ENCODE measurements at places on chromosomes 3 and 15.

- DNase-seq, result no peak
Observed at GRCh38 chr15:81339321-81339720, 15.4 kb upstream of the STARD5 start.

DNA sequence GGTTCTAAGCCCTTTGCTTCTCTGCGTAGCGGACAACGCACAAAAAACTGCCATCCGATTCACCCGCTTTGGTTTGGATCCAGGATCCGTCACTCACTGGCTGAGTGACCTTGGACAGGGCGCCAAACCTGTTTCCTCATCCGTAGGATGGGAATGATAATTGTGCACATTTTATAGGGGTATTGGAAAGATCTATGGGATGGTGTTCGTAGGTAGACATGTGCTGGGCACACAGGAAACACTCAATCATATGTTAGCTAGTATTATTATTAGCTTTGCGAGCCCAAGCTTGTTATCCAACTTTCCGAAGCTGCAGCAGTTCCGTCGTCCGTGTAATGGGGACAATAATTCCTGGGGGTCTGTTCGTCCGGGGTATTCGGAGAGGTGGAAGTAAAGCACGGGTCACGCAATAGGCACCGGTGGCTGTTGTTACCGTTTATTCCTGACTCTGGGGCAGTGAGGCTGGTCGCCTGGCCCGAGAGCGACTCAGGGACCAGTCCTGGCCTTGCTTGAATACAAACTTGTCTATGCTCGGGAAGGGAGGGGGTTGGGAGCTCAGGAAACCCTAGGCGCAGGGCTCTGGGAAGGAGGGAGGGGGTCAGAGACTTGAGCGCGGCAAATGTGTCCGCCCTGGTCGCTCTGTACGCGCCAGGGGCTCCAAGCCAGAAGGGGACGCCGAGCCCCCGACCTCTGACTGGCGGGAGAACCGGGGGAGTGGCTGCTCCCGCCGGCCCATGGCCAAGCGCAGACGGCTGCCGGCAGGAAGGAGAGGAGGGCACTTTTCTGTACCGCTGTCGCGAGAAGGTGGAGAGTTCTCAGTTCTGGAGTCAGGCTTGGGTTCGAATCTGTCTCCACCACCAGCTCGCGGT lies 1.3 kb downstream of the SPSB4 start:
- DNase-seq, result no peak

- no peak for DNase-seq
Observed at GRCh38 chr3:136844724-136845123, 17.3 kb upstream of the NCK1 start.

DNA sequence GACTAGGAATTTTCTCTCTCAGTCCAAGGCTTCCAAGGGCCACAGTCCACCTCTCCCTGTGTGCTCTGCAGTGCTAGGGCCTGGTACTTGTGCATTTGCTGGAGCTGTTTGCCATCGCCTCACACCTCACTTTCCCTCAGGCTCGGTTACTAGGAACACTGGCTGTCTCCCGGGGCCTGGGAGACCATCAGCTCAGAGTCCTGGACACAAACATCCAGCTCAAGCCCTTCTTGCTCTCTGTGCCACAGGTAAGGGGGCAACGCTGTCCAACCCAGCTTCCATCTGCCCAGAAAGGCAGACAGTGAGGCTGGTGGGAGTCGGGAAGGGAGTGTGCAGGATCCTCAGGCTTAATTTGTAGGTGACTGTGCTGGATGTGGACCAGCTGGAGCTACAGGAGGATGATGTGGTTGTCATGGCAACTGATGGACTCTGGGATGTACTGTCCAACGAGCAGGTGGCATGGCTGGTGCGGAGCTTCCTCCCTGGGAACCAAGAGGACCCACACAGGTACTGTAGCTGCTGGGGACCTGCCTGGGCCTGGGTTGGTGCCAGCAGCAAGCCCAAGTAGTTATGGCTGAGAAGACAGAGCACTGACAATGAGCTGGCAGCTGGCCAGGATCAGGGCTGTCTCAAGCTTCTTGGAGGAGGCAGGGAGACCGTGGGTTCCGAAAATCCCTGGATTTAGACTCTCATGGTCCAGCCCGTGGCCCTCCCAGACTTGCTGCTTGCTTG lies 3.4 kb downstream of the PPM1M start:
- no peak for DNase-seq

- DNase-seq, result no peak
Observed at GRCh38 chr3:100865442-100865841, 127.8 kb downstream of the ABI3BP start.

DNA sequence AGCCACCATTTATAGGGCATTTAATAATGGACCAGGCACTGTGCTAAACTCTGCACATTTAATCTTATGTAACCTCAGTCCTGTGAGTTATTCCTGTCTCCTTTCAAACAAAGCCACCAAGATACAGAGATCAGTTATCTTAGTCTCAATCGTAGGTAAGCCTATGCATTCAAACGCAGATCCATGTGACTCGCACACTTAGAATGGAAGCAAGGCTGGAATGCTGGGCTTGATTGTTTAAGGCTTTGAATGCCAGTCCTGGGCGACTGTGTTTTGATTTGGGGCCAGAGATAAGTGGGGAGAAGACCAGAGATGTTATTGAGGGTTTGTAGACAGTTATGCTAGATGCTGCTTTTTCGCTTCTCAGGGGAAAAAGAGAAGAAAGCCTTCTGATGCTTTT lies 22.2 kb downstream of the MED12L start:
- DNase-seq, result no peak

DNA sequence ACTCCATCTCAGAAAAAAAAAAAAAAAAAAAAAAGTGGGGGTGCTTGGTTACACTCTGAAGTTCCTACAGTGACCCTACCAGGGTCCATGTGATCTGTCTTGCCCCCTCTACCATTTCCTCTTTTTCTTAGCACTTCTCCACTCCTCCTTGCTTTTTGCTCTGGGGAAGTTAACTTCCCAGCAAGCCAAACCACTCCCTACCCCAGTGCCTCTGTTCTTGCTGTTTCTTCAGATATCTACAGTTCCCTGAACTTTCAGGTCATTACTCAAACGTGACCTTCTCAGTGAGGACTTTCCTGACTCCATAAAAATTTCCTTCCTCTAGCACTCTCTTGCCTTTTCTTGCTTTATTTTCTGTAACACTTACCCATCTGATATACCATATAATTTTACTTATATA lies 61.1 kb upstream of the GCNT3 start:
- DNase-seq, result no peak

- no peak for DNase-seq
Observed at GRCh38 chr15:67358391-67358790, 103.8 kb downstream of the IQCH start.

DNA sequence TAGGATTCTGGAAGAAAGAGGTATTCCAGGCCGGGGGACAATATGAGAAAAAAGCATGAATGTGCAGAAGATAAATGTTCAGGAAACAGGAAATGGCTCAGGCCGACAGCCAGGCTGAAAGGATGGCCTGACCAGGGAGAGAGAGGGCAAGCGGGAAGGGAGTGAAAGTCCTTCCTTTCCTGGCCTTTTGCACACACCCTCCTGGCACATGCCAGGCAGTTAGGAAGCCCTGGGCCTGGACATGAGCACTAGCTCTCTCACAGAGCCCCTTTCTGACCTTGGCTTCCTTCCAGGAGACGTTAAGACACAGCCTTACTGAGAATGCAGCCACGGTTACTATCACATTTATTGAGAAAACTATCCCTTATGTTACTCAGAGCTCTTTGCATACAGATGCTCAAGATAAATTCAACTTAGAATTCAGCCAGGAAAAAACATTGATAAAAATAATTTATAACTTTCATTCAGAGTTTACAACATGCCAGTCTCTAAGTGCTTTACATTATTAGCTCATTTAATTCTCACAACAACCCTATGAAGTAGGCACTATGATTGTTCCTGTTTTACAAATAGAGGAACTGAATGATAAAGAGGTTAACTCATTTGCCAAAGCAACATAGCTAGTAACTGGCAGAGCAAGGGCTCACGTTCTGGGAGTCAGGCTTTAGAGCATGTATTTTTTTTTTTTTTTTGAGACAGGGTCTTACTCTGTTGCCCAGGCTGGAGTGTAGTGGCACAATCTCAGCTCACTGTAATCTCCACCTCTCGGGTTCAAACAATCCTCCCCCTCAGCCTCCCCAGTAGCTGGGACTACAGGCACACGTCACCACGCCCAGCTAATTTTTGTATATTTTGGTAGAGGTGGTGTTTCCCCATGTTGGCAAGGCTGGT lies 39.4 kb upstream of the SMAD3 start:
- DNase-seq, result no peak

GRCh38 chr3:175421902-175422301 lies 562.8 kb downstream of the NAALADL2 start:
- DNase-seq, result no peak

GRCh38 chr3:187913617-187914033 lies 168.4 kb upstream of the BCL6 start:
- no peak for DNase-seq

GRCh38 chr3:147312786-147313280 lies 93.5 kb downstream of the ZIC4 start:
- no peak for DNase-seq
